T47D (cell line): ENCODE measurements at places on chromosomes 11 and 22.

- DNase-seq, result no peak
These were observed 125.5 kb downstream of the BBOX1 start for GRCh38 chr11:27166130-27166529.

GRCh38 chr11:94864506-94865045 is 96.4 kb downstream of the AMOTL1 start:
- DNase-seq, result no peak

GRCh38 chr11:103085758-103086365 is 6.1 kb downstream of the DCUN1D5 start:
- DNase-seq, result no peak

GRCh38 chr11:14819596-14819995 is 72.4 kb downstream of the CYP2R1 start:
- no peak for DNase-seq

GRCh38 chr11:66879583-66879982 is 22.7 kb downstream of the LRFN4 start:
- DNase-seq, result no peak

DNA sequence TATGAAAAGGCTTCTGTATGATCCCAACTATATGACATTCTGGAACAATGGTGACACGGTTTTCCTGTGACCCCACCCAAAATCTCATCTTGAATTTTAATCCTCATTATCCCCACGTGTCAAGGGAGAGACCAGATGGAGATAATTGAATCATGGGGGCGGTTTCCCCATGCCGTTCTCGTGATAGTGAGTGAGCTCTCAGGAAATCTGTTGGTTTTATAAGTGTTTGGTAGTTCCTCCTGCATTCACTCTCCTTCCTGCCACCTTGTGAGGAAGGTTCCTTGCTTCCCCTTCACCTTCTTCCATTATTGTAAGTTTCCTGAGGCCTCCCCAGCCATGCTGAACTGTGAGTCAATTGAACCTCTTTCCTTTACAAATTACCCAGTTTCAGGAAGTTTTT is 53.1 kb upstream of the TSPAN18 start:
- DNase-seq, result no peak

DNA sequence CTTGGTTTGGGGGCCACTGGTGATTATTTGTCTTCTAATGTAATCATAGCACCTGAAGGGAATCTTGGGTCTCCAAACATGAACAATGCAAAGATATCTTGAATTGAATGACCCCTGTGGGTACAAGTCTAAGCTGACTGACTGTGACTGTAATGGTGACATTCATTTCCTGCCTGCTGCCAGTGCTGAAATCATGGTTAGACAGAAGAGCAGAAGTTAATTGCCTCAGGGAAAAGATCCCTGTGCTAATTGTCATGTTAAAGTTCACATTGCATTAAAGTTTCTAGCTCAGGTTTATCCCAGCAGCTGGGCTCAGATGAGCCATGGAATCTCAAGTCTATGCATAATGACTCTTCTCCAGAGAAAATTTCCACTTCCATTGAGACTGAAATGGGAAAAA is 772.0 kb downstream of the ETS1 start:
- DNase-seq, result no peak

- DNase-seq, result no peak
These were observed 69.2 kb downstream of the KIF18A start for GRCh38 chr11:28038775-28039174.

GRCh38 chr11:67289226-67289650 is at the start of gene ANKRD13D:
TSS of gene ANKRD13D (plus strand) at chr11:67289303. CDS start at chr11:67289461, 158 bp downstream.
- no peak for DNase-seq

GRCh38 chr22:30908051-30908461 is 60.5 kb downstream of the MORC2 start:
- DNase-seq, result no peak

DNA sequence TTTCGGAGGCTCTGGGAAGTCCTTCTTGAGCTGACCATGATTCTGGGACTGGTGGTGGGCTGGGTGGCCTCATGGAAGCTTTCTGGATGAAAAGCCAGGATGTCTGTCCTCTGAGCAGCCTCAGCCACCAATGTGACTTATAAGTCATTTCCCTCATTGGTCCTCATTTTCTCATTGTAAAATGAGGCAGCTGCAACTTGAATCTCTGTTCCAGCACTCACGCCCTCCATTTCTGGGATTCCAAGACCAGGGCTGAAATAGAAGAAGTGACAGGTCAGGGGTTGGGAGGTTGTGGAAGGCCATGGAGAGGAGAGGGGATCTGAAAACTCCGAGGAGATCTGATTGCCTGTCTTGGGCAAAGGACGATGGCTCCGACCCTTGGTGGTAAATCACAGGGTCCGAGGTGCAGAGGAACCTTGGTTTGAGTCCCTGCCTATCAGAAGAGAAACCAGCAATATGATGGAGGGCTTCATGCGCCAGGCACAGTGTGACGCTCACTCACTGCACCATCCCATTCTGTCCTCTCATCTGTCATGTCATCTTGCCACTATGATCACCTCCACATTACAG is 38.3 kb downstream of the TSPAN18 start:
- no peak for DNase-seq

- no peak for DNase-seq
These were observed 60.9 kb upstream of the TENM4 start for GRCh38 chr11:79501707-79502106.
